Stimulated activated CD8-positive, alpha-beta memory T cell treated with anti-CD3 and anti-CD28 coated beads, Interleukin-4, amount 100 ng/mL, for 24 hours (primary cell): ENCODE measurements at places on chromosomes 13 and 19.

DNA sequence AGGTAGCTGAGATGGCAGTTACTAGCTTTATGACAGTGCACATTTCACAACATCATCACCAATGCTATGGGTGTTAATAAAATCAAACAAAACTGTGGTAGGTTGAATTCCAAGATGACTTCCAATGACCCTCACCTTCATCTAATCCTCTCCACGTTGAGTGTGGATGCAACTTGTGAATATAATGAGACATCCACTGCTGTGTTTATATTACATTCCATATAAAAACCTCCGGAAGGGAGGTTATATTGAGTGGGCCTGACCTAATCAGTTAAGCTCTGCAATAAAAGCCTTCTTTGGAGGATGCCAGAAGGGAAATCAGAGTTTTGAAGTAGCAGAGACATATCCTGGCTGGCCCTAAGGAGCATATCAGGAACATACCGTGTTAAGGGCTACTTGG lies 25.6 kb upstream of the CSNK1A1L start:
- DNase-seq: no peak

DNA sequence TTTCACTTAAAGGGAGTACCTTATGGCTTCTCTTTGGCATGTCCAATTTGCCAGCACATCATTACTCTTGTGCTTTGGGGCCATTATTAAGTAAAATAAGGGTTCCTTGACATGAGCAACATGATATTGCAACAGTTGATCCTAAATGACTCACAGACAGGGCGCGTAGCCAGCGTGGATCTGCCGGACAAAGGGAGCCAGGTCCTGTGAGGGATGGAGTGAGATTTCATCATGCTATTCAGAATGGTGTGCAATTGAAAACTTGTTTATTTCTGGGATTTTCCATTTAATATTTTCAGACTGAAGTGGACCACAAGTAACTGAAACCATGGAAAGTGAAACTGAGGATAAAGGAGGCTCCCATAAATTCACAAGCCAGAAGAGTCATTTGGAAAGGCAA lies 48.6 kb upstream of the WASF3 start:
- DNase-seq: no peak

- DNase-seq: no peak
These were observed 702.0 kb downstream of the PCDH9 start for GRCh38 chr13:66528180-66528579.

DNA sequence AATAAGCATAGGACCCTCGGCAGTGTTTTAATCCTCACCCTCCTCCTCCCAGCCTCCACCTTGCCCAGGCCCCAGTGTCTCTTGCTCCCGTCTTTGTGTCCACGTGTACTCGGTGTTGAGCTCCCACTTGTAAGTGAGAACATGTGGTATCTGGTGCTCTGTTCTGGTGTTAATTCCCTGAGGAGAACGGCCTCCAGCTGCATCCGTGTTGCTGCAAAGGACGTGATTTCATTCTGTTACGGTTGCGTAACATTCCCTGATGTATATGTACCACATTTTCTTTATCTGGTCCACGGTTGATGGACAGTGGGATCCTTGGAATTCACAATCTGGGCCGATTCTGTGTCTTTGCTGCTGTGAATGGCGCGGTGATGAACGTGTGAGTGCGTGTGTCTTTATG lies 44.7 kb upstream of the TFDP1 start:
- DNase-seq: no peak

GRCh38 chr13:89930861-89931260 lies 1416.6 kb upstream of the MIR17HG start:
- DNase-seq: no peak

DNA sequence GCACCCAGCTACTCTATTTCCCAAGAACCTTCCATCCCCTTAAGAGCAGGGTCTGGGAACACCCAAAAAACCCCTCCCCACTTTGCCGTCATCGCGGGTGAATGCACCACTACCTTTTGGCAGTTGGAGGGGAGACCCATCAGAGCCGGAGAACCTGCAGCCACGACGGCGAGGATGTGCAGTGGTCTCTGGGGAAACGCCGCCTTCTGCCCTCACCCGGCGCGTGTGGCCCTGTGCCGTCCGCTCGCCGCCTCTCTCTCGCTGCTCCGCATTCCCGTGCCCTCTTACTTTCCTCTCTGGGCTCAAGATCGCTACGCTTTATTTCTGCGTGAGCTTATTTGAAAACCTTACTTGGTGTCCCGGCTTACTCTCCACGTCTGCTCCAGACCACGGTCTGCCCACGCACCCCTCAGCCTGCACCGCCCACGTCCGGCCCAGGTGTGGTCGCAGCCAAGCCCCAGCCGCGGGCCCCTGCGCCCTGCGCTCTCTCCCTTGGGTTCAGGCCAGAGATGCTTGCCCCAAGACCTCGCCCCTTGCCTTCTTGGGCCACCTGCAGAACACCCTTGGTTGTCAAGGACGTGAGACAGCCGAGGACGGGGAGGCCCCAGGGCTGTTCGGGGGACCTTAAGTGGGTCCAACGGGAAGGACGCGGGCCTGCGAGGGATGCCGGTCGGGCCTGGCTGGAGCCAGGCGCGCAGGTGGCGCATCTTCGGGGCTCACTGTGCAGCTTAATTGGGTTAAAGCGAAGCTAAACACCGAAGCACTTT lies 2.0 kb upstream of the MAB21L1 start:
- DNase-seq: no peak

- no peak for DNase-seq
These were observed 91.4 kb upstream of the SLC10A2 start for GRCh38 chr13:103157434-103158145.

- no peak for DNase-seq
These were observed 428.7 kb downstream of the NDFIP2 start for GRCh38 chr13:79909644-79910043.

DNA sequence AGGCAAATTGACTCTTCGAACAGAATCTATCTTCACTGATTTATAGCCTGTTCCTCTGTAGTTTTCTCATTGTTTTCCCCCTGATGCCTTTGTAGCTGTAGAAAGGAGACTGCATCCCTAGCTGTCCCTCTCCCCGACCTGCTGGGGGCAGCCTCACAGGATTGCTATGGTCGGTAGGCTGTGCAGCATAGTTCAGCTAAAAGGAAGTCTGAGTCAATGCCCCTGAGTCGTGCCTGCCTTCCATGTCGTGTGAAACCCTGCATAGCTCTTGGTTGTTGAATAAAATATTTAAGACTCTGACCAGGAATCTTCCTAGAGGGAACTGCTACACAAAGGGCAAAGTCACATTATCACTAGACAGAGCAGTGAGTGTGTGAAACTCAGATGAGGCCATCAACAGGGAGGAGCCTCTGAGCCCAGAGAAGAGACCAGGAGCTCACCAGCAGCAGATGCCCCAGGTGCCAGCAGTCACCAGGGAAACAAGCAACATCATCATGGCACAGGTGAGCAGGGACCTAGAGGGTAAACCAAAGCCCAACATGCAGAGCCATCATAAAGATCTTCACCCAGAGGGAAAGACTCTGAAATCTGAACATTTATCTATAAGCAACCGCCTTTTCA lies 108.4 kb upstream of the NBEA start:
- no peak for DNase-seq

DNA sequence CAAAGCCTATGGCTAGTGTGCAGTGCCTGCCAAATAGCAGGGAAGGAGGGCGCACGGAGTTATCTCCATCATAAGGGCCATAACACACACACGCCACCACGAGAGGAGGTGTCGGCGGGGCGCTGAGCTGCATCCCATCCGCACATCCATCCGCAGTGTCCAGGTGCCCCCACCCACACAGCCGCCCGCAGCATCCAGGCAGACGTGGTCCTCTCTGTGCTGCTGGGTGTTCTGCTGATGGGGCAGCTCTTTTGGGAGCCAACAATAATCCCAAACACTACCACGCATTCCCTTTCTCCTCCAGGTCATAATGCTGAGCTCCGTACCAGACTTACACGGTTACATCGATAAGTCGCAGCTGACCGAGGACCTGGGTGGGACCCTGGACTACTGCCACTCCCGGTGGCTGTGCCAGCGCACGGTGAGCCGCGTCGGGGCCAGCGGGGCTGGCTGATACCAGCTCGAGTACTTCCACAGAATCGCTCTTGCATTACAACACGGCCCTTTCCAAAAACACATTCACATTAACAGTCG lies 41.5 kb upstream of the F7 start:
- DNase-seq: no peak
